Iris pigment epithelial cell (primary cell): ENCODE measurements at places on chromosomes 11 and 22.

GRCh38 chr11:90916706-90917105 is 693.9 kb upstream of the CHORDC1 start:
- DNase-seq, result no peak

DNA sequence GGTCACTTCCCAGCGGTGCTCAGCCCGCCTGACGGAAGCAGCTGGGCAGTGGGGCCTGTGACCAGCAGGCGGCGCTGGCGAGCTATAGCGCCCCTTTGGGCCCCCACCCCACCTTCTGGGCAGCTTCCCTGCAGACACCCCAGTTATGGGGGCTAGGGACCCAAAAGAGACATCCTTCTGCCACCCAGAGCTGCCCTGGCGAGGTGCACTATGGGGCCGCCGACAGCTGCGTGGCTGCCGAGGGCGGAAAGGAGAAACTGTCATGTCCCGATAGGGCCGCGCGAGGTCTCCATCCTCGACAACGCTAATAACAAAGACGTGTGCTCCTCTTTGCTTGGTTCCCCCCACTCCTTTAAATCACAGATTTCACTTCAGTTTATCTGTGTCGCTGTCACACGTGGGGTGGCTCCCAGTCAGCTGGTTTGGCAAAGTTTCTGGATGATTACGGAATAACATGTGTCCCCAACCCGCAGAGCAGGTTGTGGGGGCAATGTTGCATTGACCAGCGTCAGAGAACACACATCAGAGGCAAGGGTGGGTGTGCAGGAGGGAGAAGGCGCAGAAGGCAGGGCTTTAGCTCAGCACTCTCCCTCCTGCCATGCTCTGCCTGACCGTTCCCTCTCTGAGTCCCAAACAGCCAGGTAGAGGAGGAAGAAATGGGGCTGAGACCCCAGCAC is 673 bp upstream of the MYO7A start:
- peak; percentile 35 for DNase-seq

GRCh38 chr22:22404598-22405284 is 103.8 kb downstream of the ZNF280B start:
- DNase-seq, result no peak

DNA sequence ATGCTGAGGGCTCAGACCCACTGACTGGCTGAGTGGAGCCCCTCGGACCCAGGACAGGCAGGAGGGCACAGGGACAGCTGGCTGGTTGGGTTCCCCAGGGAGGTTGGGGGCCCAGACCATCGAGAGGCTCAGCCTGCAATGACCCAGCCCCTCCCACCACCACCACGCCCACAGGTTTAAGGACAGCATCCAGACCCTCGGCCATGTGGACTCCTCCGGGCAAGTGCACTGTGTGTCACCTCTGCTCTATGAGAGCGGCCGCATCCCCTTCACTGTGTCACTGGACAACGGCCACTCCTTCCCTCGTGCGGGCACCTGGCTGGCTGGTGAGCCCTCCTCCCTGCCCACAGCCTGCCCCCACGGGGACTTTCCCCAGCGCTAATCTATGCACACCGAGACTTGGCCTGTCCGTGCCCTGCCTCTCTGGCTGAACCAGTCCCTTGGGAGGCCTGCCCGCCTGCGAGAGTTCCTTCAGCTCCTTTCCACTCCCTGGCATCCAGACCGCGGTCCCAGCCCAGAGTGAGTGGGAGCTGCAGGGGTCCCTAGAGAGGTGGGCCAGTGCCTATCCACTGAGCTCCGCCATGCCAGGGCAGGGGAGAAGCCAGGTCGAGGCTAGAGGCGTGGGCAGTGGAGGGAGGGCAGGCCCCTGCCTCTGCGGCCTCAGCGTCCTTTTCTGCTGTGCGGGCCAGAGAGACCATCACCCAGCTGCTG is 2.2 kb downstream of the SUSD2 start:
- DNase-seq, result no peak

DNA sequence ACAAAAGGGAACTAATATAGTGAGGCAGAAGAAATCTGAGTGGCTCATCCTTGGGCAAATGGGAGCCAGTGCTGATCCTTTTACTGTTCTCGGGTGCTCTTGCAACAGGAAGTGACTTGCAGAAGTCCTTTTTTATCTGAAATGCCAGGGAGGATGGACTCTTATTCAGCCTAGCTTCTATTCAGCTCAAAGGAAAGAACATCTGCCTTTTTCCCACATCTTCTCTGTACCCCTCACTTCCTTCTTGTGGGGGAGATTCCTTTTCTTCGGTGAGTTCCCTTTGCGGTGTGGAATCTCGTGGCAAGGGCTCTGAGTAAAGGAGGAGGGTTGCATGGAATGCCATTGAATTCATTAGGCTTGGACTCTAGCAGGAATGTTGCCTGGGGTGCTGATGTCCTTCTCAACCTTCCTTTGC is 76.2 kb downstream of the ZBTB16 start:
- peak; percentile 67 for DNase-seq

GRCh38 chr11:107741044-107741823 is 29.4 kb upstream of the SLN start:
- peak; percentile 53 for DNase-seq

GRCh38 chr11:216081-216974 is 8.8 kb downstream of the RIC8A start:
- DNase-seq, result no peak
